ENCODE measurements at places on chromosomes 3 and 15.

DNA sequence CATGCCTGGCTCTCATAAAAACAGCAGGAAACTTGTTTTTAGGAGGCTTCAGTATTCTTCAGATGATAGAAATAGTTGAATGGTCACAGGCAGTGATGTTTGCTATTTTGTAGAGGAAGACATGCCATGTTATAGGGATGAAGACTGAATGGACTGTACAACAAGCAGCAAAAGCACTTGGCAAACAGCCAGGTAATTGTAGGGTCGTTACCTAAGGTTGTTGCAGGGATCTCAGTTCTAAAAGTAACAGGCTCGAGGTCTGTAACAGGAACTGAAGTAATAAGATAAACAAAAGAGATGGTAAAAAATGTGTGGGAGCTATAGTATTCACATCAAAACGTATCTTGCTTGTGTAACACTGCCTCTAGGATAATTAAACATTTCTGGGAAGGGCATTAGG is 116.3 kb downstream of the TFG start:
- no peak for DNase-seq

GRCh38 chr3:65605876-65606432 is 432.8 kb downstream of the MAGI1 start:
- no peak for DNase-seq

DNA sequence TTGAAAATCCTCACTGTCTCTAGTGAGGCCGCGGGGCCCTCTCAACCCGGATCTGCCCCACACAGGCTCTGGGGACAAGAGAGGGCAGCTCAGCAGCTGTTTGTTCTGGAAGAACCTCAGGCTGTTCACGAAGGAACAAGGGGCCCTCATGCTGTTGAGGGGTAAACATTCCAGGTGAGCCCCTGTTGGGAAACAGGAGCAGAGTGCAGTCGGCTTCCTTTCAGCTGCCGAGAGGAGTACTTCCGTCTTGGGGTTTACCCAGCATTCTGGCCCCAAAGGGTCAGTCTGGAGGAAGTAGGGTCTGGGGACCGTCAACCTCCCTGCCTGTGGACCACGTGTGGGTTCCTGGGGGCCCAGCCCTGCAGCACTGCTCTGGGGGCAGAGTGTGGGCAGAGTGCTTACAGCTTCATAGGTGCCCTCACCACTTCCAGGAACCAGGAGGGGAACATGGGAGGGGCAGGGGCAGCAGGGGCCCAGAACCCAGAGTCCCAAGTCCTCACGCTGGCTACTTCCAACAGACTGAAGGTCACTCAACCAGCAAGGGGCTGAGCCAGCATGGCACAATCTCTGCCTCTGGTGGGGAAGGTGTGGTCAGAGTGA is 49.2 kb upstream of the CTSH start:
- DNase-seq: no peak

DNA sequence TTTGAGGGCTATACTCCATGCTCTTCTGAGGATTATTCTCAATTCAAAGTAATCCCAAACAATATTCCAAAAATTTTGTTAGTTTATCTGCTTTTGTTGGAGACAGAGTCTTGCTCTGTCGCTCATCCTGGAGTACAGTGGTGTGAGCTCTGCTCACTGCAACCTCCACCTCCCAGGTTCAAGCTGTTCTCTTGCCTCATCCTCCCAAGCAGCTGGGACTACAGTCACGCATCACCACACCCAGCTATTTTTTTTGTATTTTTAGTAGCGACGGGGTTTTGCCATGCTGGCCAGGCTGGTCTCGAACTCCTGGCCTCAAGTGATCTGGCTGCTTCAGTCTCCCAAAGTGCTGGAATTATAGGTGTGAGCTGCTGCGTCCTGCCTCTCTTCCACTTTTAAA is 39.1 kb downstream of the MEF2A start:
- DNase-seq: no peak

GRCh38 chr15:77059786-77060361 is 11.0 kb downstream of the TSPAN3 start:
- DNase-seq: no peak

- DNase-seq: no peak
Observed at GRCh38 chr3:37283011-37283410, 108.6 kb upstream of the LRRFIP2 start.

GRCh38 chr15:66400351-66400774 is 13.7 kb downstream of the MAP2K1 start:
- peak; percentile 28 for DNase-seq

GRCh38 chr15:98493966-98494511 is 154.3 kb upstream of the IGF1R start:
- no peak for DNase-seq

- DNase-seq: peak; percentile 89
Observed at GRCh38 chr15:82178061-82178460, 84.5 kb downstream of the EFL1 start.

GRCh38 chr3:150877303-150877702 is 27.9 kb downstream of the MINDY4B start:
- DNase-seq: no peak

DNA sequence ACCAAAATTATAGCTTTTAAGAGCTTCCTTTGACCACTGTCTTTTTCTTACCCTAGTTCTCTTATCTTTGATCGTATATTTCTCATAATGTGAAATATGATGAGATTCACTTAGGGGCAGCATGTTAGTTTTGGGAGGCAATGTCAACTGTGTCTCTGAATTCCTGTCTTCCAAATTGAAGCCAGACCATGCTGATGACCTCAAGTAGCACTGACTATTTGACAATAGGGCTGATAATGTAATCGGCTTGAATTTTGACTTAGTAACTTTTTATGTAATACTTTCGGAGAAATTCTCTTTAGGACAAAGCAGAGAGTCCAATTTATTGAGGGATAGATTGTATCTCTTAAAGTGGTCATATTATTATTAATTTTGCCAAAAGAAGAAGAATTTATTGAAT is 295.4 kb upstream of the TPRG1 start:
- DNase-seq: no peak

DNA sequence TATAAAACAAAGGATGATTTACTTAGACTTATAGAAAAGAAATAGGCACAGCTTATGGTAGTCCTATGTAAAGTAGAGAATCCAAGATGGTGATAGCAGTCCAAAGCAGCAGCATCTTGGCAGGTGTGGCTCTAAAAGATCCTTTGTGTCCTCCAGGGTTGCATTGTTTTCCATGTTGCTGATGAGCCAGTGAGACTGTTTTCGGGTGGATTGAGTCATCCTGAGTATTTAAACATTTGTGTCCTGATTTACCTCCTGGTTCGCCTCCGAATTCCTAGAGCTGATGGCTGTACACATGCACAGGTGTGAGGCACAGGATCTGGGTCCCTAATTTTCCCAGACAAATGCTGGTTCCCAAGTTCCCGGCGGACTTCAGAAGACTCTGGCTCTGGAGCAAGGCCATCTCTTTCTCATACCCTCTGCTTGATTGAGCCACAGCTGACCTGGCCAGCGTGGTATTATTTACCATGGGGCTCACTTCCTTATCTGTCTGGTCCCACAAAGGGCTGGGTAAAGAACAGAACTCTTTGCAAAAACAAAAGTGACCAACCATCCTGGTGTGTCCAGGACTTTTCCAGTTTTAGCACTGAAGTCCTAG is 51.0 kb downstream of the ARNT2 start:
- DNase-seq: no peak

GRCh38 chr3:59257506-59257905 is 207.7 kb upstream of the CFAP20DC start:
- no peak for DNase-seq

GRCh38 chr15:48865370-48866079 is 12.4 kb upstream of the EID1 start:
- peak; percentile 77 for DNase-seq

DNA sequence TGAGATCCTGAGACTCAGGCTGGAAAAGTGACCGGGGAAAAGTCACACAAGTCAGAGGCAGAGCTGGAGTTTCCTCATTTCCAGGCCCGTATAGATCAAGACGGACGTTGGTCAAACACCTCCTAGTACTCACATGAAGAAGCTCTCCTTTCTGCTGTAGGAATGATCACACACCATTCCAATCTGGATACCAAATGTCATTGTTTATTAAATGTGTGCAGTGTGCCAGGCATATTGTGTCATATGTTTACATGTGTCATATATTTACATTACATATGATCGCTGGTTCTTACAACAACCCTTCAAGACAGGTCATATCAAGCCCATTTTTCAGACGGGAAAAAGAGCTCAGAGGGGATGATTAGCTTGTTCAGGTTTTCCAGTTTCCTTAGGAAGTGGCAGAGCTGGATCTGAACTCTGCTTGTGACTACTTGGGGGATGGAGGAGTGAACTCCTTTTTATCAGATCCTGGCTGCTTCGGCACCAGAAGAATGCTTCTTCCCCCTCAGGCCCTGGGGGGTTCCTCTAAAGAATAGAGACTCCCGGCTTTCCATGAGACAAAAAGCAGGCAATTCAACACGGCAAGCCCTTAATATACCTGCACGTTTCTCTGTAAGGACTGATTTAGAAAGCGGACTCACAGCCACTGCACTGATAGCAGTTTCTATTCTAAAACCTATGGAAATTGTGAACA is 41.9 kb downstream of the FAM43A start:
- no peak for DNase-seq
